HS-27A (cell line): ENCODE measurements at places on chromosomes 16 and 17.

- no peak for DNase-seq
Measured at GRCh38 chr17:36921095-36921851, 16.0 kb upstream of the LHX1 start.

DNA sequence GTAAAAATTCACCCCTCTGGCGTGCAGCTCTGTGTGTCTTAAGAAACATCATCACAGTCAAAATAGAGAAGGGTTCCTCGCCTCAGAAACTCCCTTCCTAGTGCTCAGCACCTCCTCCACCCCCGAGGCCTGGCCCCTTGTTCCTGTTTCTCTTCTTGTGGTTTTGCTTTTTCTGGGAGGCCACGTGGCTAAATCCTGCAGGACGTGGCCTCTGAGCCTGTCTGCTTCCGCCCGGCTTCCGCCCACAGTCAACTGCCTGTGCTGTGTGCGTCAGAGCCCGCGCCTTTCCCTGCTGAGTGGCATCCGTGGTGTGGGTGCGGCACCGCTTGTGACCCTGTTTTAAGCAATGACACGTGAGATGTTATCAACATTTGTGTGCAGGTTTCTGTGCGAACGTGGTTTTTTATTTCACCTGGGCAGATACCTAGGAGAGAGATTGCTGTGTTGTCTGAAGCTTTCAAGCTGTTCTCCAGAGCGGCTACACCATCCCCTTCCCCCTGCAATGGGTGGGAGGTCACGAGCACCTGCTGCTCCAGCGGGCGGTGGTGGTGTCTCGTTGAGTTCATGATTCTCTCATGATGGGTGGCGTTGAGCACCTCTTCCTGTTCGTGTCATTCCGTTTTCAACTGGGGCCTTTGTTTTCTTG is 21.7 kb downstream of the ACSF3 start:
- no peak for DNase-seq

- DNase-seq = no peak
Measured at GRCh38 chr16:85602402-85603202, 10.5 kb upstream of the GSE1 start.

GRCh38 chr16:73179705-73180331 is 131.9 kb upstream of the ZFHX3 start:
- no peak for DNase-seq

DNA sequence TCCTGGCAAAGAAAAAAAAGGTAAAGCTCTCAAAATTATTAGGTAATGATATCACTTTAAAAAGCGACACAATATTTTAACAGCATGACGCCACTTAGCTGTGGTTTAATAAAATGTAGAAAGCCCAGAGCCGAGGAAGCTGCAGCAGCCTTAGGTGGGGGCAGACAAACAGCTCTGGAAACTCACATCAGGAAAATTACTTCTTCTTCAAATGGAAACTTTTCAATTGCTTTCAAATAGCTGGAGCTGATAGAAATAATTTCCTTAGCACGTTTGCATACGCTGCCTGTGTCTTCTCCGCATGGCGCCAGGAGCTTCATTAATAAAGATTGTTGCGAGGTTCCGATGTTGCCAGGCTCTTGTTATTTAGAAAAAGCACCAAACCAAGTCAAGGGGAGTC is 835.3 kb upstream of the EEF2KMT start:
- DNase-seq = no peak

GRCh38 chr17:72826602-72827001 is 265.9 kb downstream of the SLC39A11 start:
- no peak for DNase-seq

GRCh38 chr17:80604670-80605010 is 60.0 kb downstream of the RPTOR start:
- DNase-seq = no peak

- DNase-seq = no peak
Measured at GRCh38 chr16:84286578-84287240, 8.0 kb upstream of the WFDC1 start.

GRCh38 chr17:36485805-36486203 is 677 bp upstream of the ZNHIT3 start:
- DNase-seq = no peak

GRCh38 chr17:9002227-9002605 is 19.1 kb upstream of the NTN1 start:
- no peak for DNase-seq

GRCh38 chr16:69688589-69688988 is 37.8 kb downstream of the NQO1 start:
- no peak for DNase-seq

- no peak for DNase-seq
Measured at GRCh38 chr16:3767333-3767986, 50.1 kb upstream of the TRAP1 start.

- no peak for DNase-seq
Measured at GRCh38 chr16:8087597-8088289, 502.6 kb downstream of the TMEM114 start.

GRCh38 chr16:71353736-71354135 is 4.8 kb upstream of the CALB2 start:
- no peak for DNase-seq

- no peak for DNase-seq
Measured at GRCh38 chr16:12193692-12194091, 217.2 kb downstream of the SNX29 start.
